ENCODE measurements at places on chromosomes 7 and 10. TPM values are rescaled to one million over a fixed set of nuclear protein-coding genes. Genes with fewer than 3 reads are reported as not detected.
A peak's percentile ranks its signal among the peaks of the same experiment; 100 is the strongest.

- no peaks in the 10 kb centered on the region for H3K4me1 ChIP-seq
- no peaks in the 10 kb centered on the region for H3K36me3 ChIP-seq
- no peak overlapping the region for H3K4me3 ChIP-seq
- no peak overlapping the region for H3K27ac ChIP-seq
- no peaks in the 10 kb centered on the region for H3K27me3 ChIP-seq
These were observed 93.0 kb downstream of the PTPRN2 start for GRCh38 chr7:158494643-158495042.

- H3K36me3 ChIP-seq = no peaks in the 10 kb centered on the region
- no peak overlapping the region for H3K4me3 ChIP-seq
- H3K4me1 ChIP-seq = no peaks in the 10 kb centered on the region
- no peak overlapping the region for H3K27ac ChIP-seq
- H3K27me3 ChIP-seq = no peaks in the 10 kb centered on the region
These were observed 641.6 kb downstream of the AUTS2 start for GRCh38 chr7:70239918-70240317.

DNA sequence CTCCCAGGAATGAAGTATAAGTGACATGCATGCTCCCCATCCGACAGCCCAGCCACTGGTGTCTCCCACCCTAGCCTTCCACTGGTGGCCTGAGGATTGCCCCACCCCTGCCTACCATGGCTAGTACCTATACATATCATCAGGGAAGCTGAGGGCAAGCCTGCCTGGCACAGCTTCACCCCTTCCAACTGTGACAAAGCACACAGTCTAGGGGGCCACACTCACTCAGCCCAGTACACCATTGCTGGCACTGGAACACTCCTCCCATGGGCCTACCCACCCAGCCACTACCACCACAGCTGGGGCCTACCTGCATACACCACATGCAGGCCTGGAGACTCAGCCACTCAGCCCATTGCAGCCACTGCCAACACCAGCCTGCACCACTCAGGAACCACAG is 393.1 kb upstream of the STEAP1 start:
- DNase-seq = no peak
- no peaks in the 10 kb centered on the region for H3K4me1 ChIP-seq
- H3K27me3 ChIP-seq = no peaks in the 10 kb centered on the region

DNA sequence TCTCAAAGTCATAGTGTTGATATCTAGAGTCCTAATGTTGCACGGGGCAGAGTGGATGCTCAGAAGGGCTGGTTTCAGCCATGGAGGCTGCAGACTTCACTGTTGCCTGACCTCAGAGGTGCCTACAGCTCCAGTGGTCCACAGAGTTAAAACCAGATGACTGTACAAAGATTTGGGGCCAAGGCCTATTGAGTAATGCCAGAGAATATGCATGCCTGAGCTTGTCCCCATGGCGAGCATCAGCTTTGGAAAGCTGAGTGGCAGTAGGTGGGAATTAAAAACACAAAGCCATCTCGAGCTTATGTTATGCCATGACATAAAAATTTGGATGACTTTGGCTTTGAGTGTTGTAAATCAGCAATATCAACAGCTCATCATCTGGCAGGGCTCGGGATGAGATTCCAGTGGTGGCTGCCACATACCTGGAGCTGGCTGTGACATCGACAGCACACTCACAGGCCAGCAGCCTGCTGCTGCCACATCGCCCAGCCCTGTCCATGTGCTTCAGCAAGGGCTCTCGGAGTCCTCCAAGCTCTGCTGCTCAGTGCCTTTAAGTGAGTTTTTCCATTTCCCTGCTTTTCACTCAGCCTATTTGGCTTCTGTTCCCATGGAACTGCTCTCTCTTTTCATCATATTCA is 379.6 kb downstream of the TNS3 start:
- no peaks in the 10 kb centered on the region for H3K4me1 ChIP-seq
- peaks cover 6% of the 10 kb centered on the region for H3K27me3 ChIP-seq
- DNase-seq = no peak
- H3K27ac ChIP-seq = no peak overlapping the region

DNA sequence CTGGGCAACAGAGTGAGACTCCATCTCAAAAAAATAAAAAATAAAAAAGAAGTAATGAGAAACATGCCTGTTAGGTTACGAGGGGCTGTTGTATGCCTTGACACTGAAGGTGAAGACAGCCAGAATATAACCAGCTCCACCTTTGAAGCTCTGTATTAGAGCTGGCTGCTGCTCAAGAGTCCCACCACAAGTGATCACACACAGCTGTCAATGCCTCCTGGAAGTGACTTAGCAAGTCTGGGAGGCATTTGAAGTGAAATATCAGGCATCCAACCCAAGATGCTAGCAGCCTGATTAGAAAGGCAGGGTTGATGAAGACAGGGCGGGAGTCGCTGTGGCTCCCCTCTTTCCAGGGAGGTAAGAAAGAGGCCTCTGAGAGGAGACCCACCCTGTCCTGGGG is 34.1 kb upstream of the INPP5F start:
- H3K4me1 ChIP-seq = peaks cover 21% of the 10 kb centered on the region
- DNase-seq = no peak
- no peak overlapping the region for H3K27ac ChIP-seq
- no peak overlapping the region for H3K4me3 ChIP-seq
- no peaks in the 10 kb centered on the region for H3K27me3 ChIP-seq

DNA sequence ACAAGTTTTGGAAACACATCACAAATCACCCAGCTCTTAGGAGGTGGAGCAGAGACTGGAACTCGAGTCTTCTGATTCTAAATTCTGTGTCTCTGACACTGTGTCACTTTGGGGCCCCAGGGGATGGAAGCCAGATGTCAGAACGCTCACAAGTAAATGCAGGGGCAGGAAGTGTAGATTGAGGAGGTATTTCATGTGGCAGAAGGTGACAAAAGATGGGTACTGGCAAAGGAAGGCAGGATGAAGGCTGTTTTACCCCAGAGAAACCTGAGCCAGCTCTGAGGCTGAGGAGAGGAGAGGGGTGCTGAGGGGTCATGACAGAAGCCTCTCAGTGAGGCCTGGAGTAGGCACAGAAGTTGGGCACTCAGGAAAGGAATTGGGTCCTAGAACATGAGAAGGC is 6.0 kb upstream of the PURB start:
- no peak overlapping the region for H3K4me3 ChIP-seq
- H3K4me1 ChIP-seq = no peaks in the 10 kb centered on the region
- no peak for DNase-seq
- no peaks in the 10 kb centered on the region for H3K27me3 ChIP-seq
- no peaks in the 10 kb centered on the region for H3K36me3 ChIP-seq

- peak; percentile 35 for DNase-seq
- H3K27me3 ChIP-seq = no peaks in the 10 kb centered on the region
- no peaks in the 10 kb centered on the region for H3K36me3 ChIP-seq
- H3K4me1 ChIP-seq = peaks cover 8% of the 10 kb centered on the region
- H3K4me3 ChIP-seq = peak overlapping the region; percentile 80
- no peak overlapping the region for H3K27ac ChIP-seq
These were observed 864 bp downstream of the PSTK start for GRCh38 chr10:122981066-122981464.

- DNase-seq = no peak
- H3K27me3 ChIP-seq = no peaks in the 10 kb centered on the region
- no peak overlapping the region for H3K27ac ChIP-seq
- no peaks in the 10 kb centered on the region for H3K36me3 ChIP-seq
- H3K4me1 ChIP-seq = no peaks in the 10 kb centered on the region
These were observed 467.4 kb upstream of the SORCS1 start for GRCh38 chr10:107631876-107632275.

GRCh38 chr10:133459454-133460207 is 5.9 kb downstream of the SCART1 start:
- H3K36me3 ChIP-seq = no peaks in the 10 kb centered on the region
- H3K4me1 ChIP-seq = no peaks in the 10 kb centered on the region
- no peak overlapping the region for H3K27ac ChIP-seq
- no peaks in the 10 kb centered on the region for H3K27me3 ChIP-seq
- H3K4me3 ChIP-seq = no peak overlapping the region

GRCh38 chr7:22420973-22421635 is 64.2 kb upstream of the RAPGEF5 start:
- no peak overlapping the region for H3K27ac ChIP-seq
- no peaks in the 10 kb centered on the region for H3K36me3 ChIP-seq
- H3K4me1 ChIP-seq = no peaks in the 10 kb centered on the region
- DNase-seq = no peak
- no peak overlapping the region for H3K4me3 ChIP-seq
- H3K27me3 ChIP-seq = no peaks in the 10 kb centered on the region

DNA sequence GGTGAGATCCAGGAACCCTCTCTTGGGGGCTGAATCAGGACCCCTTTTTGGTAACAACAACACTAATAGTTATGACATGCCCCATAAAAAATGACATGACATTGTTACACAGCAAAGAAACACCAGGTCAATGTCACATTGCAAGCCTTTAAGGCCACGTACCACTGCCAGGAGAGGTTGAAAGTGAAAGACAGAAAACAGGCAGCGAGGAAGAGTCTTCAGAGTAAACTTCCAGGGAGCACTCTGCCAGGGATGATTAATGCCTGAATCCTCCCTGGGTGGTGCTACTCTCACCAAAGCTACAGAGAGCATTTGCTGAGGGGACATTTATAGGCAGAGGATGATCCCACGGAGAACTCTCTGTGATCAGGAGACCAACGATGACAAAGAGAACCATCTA is 551.6 kb downstream of the CALN1 start:
- no peaks in the 10 kb centered on the region for H3K27me3 ChIP-seq
- no peaks in the 10 kb centered on the region for H3K4me1 ChIP-seq
- no peak overlapping the region for H3K4me3 ChIP-seq
- DNase-seq = no peak
- H3K27ac ChIP-seq = no peak overlapping the region

GRCh38 chr10:4217653-4218052 is 432.6 kb upstream of the KLF6 start:
- H3K4me1 ChIP-seq = no peaks in the 10 kb centered on the region
- no peaks in the 10 kb centered on the region for H3K36me3 ChIP-seq
- no peak overlapping the region for H3K27ac ChIP-seq
- H3K4me3 ChIP-seq = no peak overlapping the region
- DNase-seq = no peak

DNA sequence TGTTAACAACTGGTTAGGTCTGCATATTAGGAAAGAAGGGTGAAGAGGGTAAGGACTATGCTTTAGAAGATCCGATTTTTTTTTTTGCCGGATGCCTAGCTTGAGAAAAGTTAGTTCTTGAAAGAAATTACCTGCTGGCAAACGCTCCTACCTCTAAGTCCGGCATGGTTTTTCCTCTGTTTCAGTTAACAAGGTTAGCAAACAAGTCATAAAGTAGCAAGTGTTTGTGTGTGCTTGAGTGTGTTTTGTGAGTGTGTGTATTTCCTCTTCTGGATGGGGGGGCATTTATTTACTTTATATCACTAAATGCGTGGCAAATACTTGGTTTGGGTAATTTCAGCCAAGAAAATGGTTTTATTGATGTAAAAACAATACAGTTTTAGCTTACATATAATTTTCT is 195.6 kb downstream of the SUGCT start:
- no peak overlapping the region for H3K4me3 ChIP-seq
- H3K27me3 ChIP-seq = no peaks in the 10 kb centered on the region

GRCh38 chr10:110912374-110912773 is 6.6 kb downstream of the BBIP1 start:
- DNase-seq = peak; percentile 70
- H3K4me3 ChIP-seq = no peak overlapping the region
- no peaks in the 10 kb centered on the region for H3K27me3 ChIP-seq
- H3K36me3 ChIP-seq = no peaks in the 10 kb centered on the region
- H3K4me1 ChIP-seq = peaks cover 23% of the 10 kb centered on the region
- peak overlapping the region; percentile 45 for H3K27ac ChIP-seq

- no peaks in the 10 kb centered on the region for H3K27me3 ChIP-seq
- H3K36me3 ChIP-seq = no peaks in the 10 kb centered on the region
- H3K27ac ChIP-seq = no peak overlapping the region
- DNase-seq = no peak
These were observed 466.5 kb downstream of the GRID1 start for GRCh38 chr10:85900061-85900460.

DNA sequence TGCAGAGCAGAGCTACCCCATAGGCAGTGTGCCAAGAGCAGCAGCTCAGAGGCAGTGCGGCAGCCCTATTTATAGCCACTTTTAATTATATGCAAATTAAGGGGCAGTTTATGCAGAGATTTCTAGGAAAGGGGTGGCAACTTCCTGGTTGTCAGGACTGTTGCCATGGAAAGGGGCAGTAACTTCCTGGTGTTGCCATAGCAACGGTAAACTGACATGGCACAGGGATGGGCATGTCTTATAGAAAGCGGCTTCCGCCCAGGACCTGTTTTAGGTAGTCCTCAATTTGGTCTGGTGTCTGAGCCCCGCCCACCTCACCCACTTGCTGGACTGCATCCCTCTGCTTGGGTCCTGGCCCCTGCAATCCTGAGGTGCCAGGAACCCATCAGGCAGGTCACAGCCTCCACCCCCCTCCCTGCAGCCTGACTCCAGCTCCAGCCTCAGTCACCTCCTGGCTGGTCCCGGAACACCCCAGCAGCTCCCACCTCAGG is 115.8 kb downstream of the TMEM130 start:
- DNase-seq = peak; percentile 23
- no peak overlapping the region for H3K27ac ChIP-seq
- H3K4me1 ChIP-seq = no peaks in the 10 kb centered on the region

DNA sequence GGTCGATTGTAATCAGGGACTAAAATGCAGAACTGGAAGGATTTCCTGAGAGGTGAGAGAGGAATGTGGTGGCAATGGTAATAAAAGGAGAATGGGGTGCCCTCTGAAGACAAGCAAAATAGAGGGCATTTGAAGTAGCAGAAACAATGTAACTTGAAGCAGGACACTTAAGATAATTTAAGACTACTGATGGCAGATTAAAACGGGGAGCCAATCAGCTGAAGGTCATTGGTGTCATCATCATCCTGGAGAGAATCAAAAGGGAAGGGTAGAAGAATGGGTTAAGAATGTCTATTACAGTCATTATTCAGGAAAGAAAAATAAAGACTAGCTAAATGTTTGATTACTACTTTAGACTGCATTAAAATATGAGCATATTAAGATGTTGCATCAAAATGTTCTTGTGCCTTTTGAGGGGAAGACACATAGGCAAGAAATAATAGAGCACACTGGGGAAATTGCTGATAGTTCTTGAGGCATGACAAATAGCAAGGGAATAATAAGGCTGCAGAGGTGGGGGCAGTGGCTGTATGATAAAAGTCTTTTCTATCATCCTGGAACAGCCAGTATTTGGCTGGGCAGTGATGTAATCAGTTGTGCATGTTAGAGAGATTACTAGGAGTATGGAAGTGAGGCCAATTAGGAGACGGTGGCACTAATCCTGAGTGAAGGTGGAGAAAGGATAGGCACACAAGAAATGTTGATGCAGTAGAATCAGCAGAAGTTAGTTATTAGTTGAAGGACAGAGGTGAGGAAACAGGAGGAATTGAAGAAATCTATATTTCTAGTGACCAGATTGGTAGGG is 60.2 kb downstream of the CCDC71L start:
- no peaks in the 10 kb centered on the region for H3K4me1 ChIP-seq
- DNase-seq = peak; percentile 38
- no peak overlapping the region for H3K4me3 ChIP-seq
- no peaks in the 10 kb centered on the region for H3K36me3 ChIP-seq
- no peaks in the 10 kb centered on the region for H3K27me3 ChIP-seq

- no peak overlapping the region for H3K27ac ChIP-seq
- no peaks in the 10 kb centered on the region for H3K27me3 ChIP-seq
- H3K36me3 ChIP-seq = no peaks in the 10 kb centered on the region
These were observed 102.8 kb downstream of the PRKG1 start for GRCh38 chr10:51176976-51177695.

The PRTFDC1 gene
- total RNA-seq = 10.6 TPM

The KIF11 gene
- total RNA-seq = 2.8 TPM

The CYP2C19 gene
- total RNA-seq = not detected

The PLA2G12B gene
- total RNA-seq = not detected

The PGAM2 gene
- 0.70 TPM for total RNA-seq

The SPDYE2 gene
- not detected for total RNA-seq

The GTF2IRD2 gene
- 5.3 TPM for total RNA-seq

The NPSR1 gene
- total RNA-seq = not detected

The LIPK gene
- total RNA-seq = not detected

The VGF gene
- total RNA-seq = 40.5 TPM

The GLCCI1 gene
- 15.3 TPM for total RNA-seq

The PTF1A gene
- not detected for total RNA-seq

The MUC3A gene
- total RNA-seq = 0.61 TPM

The CFAP43 gene
- 0.24 TPM for total RNA-seq

The SOSTDC1 gene
- total RNA-seq = 0.14 TPM

The OGA gene
- 106 TPM for total RNA-seq
